ENCODE measurements at places on chromosomes 13 and 19.

GRCh38 chr19:10836479-10837330 lies 693 bp upstream of the TMED1 start:
- DNase-seq, result no peak

DNA sequence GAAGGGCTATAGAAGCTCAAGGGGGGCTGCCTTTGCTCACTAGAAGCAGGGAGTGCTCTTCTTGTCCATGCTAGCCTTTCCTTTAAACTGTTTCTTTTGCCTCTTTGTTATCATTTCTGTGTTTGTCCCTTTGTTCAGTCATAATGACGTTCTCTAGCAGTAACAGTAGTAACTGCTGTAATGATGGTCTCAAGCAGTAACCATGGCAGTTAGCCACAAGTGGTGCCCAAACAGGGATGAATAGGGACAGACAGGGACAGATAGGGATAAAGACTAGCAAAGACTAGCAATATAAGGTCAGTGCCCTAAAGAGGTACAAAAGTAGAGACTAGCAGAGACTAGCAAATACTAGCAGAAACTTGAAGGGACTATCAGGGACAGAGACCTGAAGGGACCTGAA lies 869.0 kb upstream of the PRR20A start:
- no peak for DNase-seq

GRCh38 chr19:7618348-7618747 lies 11.0 kb downstream of the XAB2 start:
- DNase-seq, result no peak

GRCh38 chr13:53001444-53002225 lies 27.0 kb upstream of the OLFM4 start:
- DNase-seq, result no peak

GRCh38 chr13:75715601-75716523 lies 79.7 kb downstream of the LMO7 start:
- DNase-seq, result no peak

GRCh38 chr13:99614465-99614885 lies 113.2 kb downstream of the TM9SF2 start:
- no peak for DNase-seq

GRCh38 chr19:48815870-48816501 lies 5.2 kb upstream of the BCAT2 start:
- DNase-seq, result no peak

- no peak for DNase-seq
These were observed 16.3 kb downstream of the LEUTX start for GRCh38 chr19:39795001-39795400.

DNA sequence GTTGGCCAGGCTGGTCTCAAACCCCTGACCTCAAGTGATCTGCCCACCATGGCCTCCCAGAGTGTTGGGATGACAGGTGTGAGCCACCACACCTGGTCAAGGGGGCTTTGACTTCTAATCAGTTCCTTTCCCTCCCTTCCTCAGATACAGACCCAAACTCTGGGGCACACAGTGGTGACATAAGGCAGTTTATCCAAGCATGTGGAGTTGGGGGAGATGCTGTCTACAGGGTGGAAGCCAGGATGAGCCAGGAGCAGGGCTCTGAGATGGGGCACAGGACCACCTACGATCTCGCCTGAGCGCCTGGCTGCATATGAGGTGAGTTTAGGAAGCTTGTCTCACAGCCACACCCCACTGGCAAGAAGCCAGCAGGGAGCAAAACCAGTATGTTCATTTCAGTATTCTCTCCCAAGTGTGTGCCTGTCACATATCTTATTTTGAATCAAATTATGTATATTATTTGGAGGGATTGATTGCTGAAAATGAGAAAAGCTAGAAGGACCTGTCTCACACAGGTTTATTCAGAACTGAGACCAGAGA lies 67.7 kb downstream of the KCTD15 start:
- no peak for DNase-seq

DNA sequence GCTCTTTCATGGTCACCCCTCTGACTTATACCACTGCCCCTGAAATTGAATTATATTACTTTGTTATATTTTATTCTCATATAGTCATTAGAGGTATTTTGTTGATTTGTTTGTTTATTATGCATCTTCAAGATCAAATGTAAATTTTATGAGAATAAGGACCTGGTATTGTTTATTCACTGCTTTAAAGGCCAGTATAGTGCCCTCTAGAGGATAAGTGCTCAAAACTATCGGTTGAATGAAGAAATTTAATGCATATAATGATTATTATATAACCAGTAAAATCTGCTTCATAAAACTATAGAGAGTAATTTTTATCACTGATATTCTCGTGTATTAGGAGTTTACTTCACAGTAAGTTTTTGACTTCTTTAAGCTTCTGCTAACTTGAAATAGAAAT lies 1401.9 kb downstream of the SLITRK1 start:
- DNase-seq, result no peak

DNA sequence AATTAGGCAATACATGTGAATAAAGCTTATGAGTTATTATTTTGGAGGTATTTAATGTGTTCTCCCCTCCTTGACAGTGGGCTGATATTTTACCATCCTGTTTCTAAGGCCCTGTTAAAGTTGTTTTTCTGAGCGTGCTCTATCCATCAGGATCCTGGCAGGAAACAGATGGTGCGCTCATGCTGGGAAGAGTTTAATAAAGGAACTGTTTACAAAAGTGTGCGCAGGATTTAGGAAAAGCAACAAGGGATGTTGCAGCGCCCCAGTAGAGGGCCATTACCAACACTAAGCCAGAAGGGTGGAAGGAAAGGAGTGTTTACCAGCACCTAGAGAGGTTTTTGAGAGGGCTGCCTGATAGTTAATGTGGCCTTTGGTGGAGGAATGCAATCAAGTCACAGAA lies 374.5 kb downstream of the KCNRG start:
- DNase-seq, result no peak

- no peak for DNase-seq
These were observed 37.3 kb downstream of the NFIC start for GRCh38 chr19:3403489-3404323.

- no peak for DNase-seq
These were observed 6.1 kb downstream of the WDFY2 start for GRCh38 chr13:51590231-51590970.

- no peak for DNase-seq
These were observed 1124.5 kb upstream of the ATXN8OS start for GRCh38 chr13:68982961-68983619.

DNA sequence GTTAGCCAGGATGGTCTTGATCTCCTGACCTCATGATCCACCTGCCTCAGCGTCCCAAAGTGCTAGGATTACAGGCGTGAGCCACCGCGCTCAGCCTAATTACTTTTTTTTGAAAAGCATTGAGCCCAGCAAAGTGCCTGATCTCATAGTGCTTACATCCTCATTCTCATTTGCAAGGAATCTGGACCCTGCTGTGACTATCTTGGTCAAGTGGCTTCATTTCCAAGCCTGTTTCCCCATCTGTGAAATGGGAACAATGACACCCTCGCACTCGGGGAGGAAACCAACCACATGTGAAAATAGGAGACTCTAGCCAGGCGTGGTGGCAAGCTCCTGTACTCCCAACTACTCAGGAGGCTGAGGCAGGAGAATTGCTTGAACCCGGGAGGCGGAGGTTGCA lies 1.6 kb upstream of the PLEKHA4 start:
- no peak for DNase-seq

GRCh38 chr19:54393381-54393780 lies 21.9 kb upstream of the TTYH1 start:
- DNase-seq, result no peak

- DNase-seq, result no peak
These were observed at the start of gene CCNA1 for GRCh38 chr13:36432106-36432544. TSS of gene CCNA1 (plus strand) at chr13:36432495. CDS start at chr13:36433057, 562 bp downstream.

GRCh38 chr13:106636492-106636891 lies 68.6 kb upstream of the ARGLU1 start:
- no peak for DNase-seq

Measured in effector memory CD8-positive, alpha-beta T cell (primary cell).